ENCODE measurements at places on chromosomes 6 and 20.
A peak's percentile ranks its signal among the peaks of the same experiment; 100 is the strongest.

- DNase-seq: no peak
Measured at GRCh38 chr6:129597023-129597713, 112.8 kb downstream of the ARHGAP18 start.

GRCh38 chr20:46028772-46029371, at the start of gene SLC12A5:
Gene SLC12A5 (plus strand): TSS chr20:46029215. CDS start chr20:46029345, 130 bp downstream.
- no peak for DNase-seq

DNA sequence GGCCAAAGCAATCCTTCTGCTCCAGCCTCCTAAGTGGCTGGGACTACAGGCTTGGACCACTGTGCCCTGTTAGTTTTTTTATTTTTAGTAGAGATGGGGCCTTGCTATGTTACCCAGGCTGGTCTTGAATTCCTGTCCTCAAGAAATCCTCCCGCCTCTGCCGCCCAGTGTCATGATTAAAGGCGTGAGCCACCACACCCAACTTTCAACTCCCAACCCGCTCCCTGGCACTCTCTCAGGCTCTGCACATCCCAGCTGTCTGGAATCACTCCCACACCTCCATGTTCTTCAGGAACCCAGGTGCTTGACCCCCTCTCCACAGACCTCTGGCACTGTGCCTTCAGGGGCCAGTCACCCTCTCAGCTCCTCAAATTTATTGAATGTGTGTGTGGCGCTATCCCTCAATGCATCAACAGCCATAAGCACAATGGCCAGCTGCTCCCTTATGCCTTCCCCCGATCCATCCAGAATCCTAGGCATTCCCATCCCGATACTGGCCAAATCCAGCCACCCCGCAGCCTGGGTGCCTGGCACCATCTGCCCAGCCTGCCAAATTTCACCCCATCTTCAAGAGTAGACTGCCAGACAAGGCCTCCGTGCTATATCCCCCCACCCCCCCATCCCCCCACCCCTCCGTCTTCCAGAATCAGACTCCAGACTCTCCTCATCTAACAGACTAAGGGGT, 647 bp upstream of the POU5F1 start:
- DNase-seq: no peak

DNA sequence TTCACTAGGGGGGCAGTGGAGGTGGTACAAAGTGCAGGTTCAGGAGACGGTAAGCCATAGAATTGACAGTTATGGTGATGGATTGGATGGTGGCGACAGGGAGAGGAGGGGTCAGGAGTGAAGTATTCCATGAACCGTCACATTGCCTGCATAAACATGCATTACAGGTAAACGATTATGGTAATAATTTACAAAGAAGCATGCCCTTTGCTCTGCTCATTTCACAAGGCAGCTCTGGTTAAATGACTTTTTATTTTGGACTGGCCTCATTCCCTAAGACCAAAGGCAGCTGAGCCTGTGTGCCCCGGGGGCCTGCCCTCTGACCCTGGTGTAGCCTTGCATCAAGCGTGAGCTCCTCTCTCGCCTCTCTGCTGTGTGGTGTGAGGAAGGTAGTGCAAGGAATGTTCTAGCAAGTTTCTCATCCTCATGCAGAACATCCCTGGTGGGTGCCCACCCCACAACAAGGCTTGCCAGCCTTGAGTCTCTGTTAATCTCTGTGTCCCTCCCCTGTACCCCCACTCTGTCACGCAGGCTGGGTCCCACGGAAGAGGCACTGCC, 59.0 kb downstream of the PPP1R14C start:
- no peak for DNase-seq

GRCh38 chr6:84332139-84333034, 104.9 kb upstream of the CEP162 start:
- no peak for DNase-seq

GRCh38 chr6:166001359-166001758, 166.3 kb downstream of the TBXT start:
- no peak for DNase-seq

- peak; percentile 85 for DNase-seq
Measured at GRCh38 chr6:24935366-24936152, at the start of gene RIPOR2. Gene RIPOR2 (minus strand): TSS chr6:24935960. CDS start chr6:24935898, 62 bp downstream.

DNA sequence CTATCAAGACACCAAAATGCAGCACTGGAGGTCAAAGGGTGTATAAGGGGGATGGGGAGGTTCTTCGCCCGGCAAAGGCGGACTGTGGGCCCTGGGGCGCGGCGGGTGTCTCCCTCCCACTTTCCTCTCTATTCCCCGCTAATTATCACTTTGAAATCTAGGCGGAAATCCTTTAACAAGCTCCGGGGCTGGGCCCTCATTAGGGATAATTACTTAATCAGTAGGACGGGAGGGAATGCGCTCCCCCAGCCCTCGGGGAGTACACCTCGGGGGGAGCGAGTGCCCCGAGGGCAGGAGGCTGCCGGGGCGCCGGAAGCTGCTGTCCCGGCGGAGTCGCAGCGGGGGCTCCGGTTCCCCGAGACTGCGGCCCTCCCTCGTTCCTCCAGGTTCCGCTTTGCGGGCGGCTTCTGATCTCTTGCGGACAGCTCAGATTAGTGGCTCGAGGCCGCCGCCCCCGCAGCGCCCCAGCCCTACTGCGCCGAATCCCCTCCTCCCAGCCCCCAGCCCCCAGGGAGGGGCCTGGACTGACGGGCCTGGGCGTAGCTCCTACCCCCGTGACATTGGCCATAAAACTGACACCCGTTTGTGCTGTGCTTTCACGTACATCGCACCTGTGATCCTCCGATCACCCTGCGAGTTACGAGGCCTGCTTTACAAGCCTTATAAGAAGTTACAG, 14.7 kb downstream of the MUCL3 start:
- peak; percentile 70 for DNase-seq

DNA sequence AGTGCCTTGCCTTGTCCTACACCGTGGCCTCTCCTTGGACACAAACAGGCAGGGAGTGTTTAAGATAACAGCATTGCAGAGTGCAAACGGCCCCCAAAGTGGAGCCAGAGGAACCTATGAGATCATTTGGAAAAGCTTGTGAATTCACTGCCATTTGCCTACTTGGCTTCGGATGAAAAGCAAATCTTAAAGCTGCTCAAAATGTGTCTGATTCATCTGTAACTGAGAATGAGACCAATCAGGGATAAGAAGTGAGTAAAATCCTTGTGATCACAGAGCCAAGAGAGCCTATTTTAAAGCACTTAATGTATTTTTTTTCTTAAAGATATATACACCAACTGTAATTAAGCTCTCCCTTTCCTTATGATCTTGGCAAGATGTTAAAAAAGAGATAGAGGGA, 65.7 kb upstream of the BACH2 start:
- no peak for DNase-seq

Data from CD4-positive, alpha-beta T cell treated with Interleukin-15 for 1 hour (primary cell).